ENCODE measurements at places on chromosomes 13 and 19.

DNA sequence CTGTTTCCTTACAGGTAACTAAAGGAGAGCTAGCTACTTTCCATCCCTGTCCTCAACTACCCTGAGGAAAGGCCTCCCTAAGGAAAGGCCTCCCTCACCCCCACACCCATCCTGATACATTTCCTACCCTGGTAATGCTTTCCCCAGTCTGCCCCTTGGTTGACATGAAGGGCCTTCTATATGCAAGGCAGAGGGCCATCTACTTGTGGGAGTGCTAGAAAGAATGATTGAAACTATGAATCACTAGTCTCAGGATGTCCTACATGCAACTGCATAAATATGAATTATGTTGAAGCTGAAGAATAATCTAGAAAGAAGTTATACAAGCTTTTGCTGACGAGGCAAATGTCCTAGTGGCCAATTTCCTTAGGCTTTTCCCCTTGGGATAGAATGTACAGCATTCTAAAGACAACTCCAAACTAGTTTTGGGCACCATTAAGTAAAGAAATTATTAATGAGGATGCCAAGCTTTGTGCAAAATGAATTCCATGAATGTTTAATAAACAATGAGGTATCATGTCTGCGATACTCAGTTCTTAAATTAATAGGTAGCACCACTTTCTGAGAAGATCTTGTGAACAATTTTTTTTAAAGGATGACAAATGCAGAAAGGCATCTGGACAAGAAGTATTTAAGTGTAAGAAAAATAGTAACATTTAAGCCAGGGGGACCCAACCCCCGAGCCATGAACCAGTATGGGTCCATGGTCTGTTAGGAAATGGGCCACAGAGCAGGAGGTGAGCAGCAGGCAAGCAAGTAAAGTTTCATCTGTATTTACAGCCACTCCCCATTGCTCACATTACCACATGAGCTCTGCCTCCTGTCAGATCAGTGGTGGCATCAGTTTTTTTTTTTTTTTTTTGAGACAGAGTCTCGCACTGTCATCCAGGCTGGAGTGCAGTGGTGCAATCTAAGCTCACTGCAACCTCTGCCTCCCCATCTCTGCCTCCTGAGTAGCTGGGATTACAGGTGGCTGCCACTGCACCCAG lies 223.0 kb downstream of the LHFPL6 start:
- no peak for DNase-seq

DNA sequence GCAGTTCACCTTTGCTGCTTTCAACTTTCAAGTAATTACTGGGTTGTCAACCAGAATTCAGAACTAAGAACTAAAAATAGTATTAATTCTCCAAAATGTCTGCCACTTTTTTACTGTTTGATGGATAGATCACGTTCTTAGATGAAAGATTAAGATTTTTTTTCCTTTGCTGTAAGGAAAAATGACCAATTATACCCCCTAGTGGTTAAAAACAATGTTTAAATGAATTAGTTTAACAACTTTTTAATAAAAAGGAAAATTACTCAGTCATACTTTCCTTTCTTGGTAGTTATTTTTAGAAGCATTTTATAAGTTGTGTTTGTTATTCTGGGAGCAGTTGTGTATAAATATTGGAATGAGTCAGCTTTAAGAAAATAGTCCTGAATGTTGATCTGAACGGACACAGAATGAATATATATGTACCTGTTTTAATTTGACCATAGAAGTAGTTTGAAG lies 4.6 kb downstream of the TM9SF2 start:
- no peak for DNase-seq

DNA sequence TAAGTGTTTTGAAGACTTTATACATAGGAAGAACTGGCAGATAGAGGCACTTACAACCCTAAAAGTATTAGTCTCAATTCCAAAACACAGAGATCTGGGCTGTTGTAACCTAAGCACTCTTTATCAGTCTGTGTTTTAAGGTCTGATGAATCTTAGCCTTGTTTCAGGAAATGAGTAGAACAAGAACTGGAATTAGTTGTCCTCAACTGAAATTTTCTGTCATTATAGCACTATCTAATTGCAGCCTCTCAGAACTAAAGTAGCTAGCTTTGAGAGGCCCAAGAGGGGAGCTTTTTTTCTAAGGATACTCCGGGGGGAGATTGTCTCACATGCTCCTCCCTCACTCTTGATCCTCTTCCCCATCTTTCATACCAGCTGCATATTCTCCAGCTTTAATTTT lies 13.1 kb downstream of the HNRNPM start:
- no peak for DNase-seq

DNA sequence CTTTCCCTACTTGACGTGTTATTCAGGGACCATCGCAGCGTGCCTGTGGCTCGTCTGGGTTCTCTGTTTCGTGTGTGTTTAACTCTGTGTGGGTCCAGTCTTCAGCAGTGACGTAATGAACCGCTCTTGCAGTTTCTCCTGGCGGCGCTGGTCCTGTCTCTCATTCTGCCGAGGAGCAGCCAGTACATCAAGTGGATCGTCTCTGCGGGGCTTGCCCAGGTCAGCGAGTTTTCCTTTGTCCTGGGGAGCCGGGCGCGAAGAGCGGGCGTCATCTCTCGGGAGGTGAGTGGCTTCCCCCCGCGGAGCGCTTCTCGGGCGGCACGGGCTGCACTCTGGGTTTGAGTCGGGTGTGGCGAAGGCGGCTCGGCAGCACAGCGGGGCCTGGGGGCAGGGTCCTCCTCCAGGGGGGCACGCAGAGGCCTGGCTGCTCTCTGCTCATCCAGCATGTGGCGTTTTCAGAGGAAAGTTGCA lies 36.3 kb upstream of the TFDP1 start:
- peak; percentile 46 for DNase-seq

DNA sequence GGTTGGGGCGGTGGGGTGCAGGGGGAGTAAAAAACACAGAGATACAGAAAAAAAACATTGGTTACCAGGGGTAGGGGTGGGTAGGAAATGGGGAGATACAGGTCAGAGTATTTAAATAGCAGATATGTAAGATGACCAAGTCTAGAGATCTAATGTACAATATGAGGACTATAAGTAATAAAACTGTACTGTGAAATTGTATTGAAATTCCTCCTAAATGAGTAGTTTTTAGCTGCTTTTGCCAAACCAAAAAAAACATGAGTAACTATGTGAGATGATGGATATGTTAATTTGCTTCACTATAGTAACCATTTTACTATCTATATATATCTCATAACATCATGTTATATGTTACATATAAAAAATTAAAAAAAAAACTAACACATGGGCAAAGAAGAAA lies 29.6 kb downstream of the VWA8 start:
- no peak for DNase-seq

- no peak for DNase-seq
Measured at GRCh38 chr19:30637926-30638325, 265.7 kb downstream of the ZNF536 start.

- no peak for DNase-seq
Measured at GRCh38 chr19:1521636-1522035, 2.2 kb upstream of the PLK5 start.

DNA sequence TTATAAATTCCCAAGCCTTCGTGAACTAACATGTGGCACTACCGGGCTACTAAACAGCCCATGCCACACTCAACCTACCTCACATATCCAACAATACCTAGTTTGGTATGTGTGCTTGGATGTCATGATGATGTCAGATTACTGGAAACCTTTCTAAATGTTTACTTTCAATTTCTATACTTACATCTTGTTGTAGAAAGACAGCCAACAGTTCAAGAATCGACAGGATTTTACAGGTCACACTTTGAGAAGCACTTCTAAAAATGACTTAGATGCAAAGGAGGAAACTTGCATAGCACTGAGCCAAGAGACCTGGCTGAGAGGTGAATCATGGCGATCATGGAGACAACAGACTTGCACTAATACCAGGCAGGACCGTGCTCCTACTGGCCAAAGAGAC lies 209.9 kb downstream of the COL4A1 start:
- no peak for DNase-seq

DNA sequence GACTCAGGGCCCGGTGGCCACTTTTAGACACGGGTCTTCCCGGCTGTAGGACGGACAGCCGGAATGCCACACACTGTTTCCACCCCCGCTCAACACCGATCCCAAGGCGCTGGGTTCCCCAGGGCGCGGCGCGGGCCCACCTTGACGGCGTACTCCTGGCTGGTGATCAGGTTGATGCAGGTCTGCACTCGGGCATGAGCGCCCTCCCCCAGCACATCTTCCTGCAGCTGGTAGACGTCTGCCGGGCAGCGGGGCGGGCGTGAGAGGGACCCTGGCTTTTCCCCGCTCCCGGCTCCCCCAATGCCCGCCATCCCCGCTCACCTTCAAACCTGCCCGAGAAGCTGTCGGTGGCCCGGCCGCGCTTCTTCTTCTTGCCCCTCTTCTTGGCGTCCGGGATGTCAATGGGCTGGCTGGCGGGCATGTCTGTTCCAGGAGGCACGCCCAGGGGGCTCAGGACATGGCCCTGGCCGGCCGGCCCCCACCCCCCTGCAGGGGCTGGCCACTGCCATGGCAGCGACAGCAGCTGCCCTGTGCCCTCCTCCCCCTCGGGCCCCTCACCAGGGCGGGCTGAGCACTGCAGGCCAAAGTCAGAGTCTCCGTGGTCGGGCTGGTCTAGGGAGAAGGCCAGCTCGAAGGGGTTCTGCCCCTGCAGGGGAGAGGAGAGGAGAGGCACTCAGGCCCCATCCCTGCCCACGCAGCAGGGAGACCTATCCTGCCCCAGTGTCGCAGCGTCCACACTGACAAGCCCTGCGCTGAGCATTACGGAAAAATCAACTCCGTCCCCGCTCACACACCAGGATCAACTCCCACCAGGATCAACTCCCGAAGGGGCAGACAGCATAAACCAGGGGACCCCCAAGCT lies 4.8 kb downstream of the MKNK2 start:
- DNase-seq = no peak

GRCh38 chr13:97267418-97268059 lies 45.4 kb downstream of the MBNL2 start:
- no peak for DNase-seq

GRCh38 chr19:28409859-28410258 lies 803.1 kb downstream of the UQCRFS1 start:
- no peak for DNase-seq

DNA sequence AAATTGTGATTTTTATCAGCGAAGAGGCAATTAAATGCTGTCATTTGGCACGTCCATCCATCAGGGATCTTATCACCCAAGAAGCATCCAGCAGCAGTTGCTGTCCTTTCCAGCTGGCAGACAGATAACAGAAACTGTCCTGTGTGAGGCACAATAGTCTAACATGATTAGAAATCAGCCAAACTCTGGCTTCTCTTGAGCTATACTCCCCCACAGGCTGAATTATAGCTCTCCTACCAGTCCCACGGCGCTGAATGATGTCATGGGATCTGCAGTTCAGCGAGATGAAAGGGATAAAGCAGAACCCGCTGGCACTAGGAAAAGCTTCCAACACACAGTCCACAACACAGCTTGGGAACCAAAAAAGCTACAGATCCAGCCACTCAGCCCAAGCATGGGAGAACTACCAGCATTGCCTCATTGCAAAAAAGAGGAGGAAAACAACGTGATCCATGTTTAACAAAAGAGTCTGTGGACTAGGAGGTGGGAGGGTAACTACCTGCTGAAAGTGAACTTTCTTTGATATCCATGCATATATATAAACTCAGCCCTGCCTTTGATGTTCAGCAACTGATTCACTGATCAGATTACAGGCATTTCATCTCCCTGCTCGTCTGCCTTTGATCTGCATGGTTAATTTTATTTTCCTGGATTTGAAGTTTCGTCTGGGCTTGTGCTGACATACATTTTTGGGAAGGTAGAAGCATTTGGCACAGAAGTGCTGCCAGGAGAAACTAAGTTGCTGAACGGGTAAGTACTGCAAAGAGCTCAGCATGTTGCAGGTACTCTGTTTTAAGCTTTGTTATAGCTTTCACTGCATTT lies at the start of gene TNFRSF19:
TSS of gene TNFRSF19 (plus strand) at position 314 of the 822 bp plus-strand sequence. CDS start 19,772 bp downstream, outside the sequence.
- DNase-seq = peak; percentile 90

GRCh38 chr19:8334458-8335342 lies 8.4 kb downstream of the KANK3 start:
- DNase-seq = peak; percentile 84

- DNase-seq = no peak
Measured at GRCh38 chr13:28865149-28865744, 45.1 kb downstream of the MTUS2 start.

DNA sequence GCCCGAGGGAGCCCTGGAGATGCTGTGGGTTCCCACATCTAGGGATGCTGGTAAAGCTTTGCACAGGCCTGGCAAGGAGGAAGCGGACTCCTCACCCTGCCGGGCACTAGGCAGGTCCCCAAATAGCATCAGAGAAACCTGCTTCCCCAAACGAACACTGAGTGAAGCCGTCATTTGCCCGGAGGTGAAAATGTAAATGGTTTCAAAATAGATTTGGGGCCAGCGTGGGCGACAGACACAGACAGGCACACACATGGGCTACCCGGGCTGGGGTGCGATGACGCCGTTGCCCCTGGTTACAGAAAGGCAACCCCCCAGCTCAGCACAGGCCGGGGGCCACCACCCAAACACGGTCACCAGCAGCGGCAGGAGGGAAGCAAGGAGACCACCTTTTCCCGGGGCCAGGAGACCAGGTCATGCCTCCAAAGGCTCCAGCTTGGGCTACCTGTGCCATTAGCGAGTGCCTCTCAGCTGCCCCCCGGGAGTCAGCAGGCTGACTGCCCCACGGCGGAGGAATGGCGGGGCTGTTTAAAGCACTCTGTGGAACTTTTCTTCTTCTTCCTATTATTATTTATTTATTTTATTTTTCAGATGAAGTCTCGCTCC lies 47.5 kb upstream of the NDUFS7 start:
- no peak for DNase-seq

- no peak for DNase-seq
Measured at GRCh38 chr13:92602560-92602959, 624.0 kb upstream of the GPC6 start.

DNA sequence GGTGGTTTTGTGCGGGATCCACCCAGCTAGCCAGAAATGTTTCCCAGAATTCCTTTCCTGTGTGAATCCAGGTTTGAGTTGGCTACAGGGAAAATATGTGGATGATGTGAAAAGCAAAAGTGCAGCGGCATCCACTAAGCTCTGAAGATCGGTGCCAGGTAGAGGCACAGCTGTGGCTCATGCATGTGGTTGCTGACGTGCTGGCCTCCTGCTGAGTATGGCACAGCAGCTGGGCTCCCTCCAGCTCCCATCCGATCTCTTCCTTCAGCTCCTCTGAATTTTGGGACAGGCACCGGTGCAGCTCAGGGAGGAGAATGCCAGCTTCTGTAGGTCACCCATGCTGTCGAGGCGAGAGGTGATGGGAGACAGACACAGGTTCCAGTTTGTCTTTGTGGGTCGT lies 84.0 kb upstream of the GSX1 start:
- DNase-seq = no peak

- no peak for DNase-seq
Measured at GRCh38 chr13:33100886-33101285, 84.7 kb downstream of the KL start.

- DNase-seq = no peak
Measured at GRCh38 chr19:52492994-52493470, 34.4 kb upstream of the ZNF808 start.

GRCh38 chr19:41376241-41376997 lies at the start of gene TMEM91:
Gene TMEM91 (plus strand): TSS chr19:41376533. CDS start chr19:41378310, 1,777 bp downstream.
- peak; percentile 54 for DNase-seq

GRCh38 chr13:60335531-60335930 lies 61.5 kb upstream of the TDRD3 start:
- DNase-seq = no peak

All from kidney (tissue), 22 donors.